ENCODE measurements at places on chromosomes 3 and 15.

- DNase-seq: no peak
Observed at GRCh38 chr3:7282988-7283387, 422.1 kb downstream of the GRM7 start.

GRCh38 chr3:101182734-101183133 lies 137.6 kb downstream of the IMPG2 start:
- DNase-seq: no peak

GRCh38 chr15:39735120-39735717 lies 47.4 kb downstream of the FSIP1 start:
- DNase-seq: no peak

GRCh38 chr3:179181993-179182551 lies 33.9 kb downstream of the PIK3CA start:
- DNase-seq: no peak

GRCh38 chr3:14461748-14462324 lies 59.4 kb downstream of the SLC6A6 start:
- no peak for DNase-seq

DNA sequence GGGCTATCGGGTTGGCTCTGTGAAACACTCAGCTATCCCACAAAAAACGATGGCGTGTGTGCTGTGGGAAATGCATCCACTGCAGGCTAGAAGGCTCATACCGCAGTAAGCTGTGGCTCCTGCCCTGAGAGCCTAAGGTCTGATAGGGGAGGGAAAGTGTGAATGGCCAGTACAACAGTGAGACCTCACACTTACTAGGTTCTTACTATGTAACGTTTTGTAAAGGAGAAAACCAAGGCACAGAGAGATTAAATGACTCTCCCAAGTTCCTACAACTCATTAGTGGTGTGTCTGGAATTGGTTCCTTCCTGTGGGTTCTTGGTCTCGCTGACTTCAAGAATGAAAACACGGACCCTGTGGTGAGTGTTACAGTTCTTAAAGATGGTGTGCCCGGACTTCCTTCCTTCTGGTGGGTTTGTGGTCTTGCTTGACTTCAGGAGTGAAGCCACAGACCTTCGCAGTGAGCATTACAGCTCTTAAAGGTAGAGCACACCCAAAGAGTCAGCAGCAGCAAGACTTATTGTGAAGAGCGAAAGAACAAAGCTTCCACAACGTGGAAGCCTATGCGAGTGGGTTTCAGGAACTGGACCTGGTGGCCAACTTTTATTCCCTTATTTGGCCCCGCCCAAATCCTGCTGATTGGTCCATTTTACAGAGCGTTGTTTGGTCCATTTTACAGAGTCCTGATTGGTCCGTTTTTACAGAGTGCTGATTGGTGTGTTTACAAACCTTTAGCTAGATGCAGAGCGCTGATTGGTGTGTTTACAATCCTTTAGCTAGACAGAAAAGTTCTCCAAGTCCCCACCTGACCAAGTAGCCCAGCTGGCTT lies 161.7 kb downstream of the POLR2M start:
- DNase-seq: no peak

All from SK-N-MC (cell line).